Stimulated activated CD4-positive, alpha-beta T cell treated with anti-CD3 and anti-CD28 coated beads, TNF-alpha, amount 100 ng/mL, for 48 hours (primary cell): ENCODE measurements at places on chromosomes 16 and 17.

- no peak for DNase-seq
Measured at GRCh38 chr16:66365651-66366050, 840 bp upstream of the CDH5 start.

GRCh38 chr17:66359351-66359750, 56.9 kb downstream of the PRKCA start:
- DNase-seq: no peak

- no peak for DNase-seq
Measured at GRCh38 chr16:78844682-78845081, 745.2 kb downstream of the WWOX start.

DNA sequence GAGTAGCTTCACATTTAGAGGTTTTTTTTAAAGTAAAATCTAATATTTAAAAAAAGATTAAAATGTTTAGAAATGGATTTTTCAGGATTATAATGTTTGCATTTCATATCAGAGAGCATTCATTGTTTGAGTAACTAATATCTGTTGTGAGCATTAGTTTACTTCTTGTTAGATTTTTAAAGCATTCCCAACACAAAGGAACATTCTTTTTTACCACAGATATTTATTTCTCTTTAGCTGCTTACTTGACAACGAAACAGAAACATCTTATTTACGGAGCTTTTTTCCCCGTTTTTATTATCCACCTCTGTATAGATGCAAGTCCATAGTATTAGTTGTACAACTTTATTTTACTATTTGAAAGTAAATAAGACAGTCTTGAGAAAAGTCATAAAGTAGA, 53.0 kb downstream of the NFAT5 start:
- no peak for DNase-seq
